Activated CD8-positive, alpha-beta memory T cell treated with anti-CD3 and anti-CD28 coated beads, Interleukin-2, amount 50 U/mL, for 48 hours (primary cell): ENCODE measurements at places on chromosomes 13 and 19.
A peak's percentile ranks its signal among the peaks of the same experiment; 100 is the strongest.

GRCh38 chr13:87821512-87821911, 150.3 kb downstream of the SLITRK5 start:
- DNase-seq: no peak

- no peak for DNase-seq
These were observed 2.1 kb upstream of the ZSCAN5A start for GRCh38 chr19:56316728-56317127.

- DNase-seq: peak; percentile 99
These were observed 20.0 kb downstream of the TICAM1 start for GRCh38 chr19:4811328-4812131.

- DNase-seq: no peak
These were observed 25.8 kb downstream of the NALCN start for GRCh38 chr13:101390461-101390860.
